ENCODE measurements at places on chromosomes 4 and X.
A peak's percentile ranks its signal among the peaks of the same experiment; 100 is the strongest.

DNA sequence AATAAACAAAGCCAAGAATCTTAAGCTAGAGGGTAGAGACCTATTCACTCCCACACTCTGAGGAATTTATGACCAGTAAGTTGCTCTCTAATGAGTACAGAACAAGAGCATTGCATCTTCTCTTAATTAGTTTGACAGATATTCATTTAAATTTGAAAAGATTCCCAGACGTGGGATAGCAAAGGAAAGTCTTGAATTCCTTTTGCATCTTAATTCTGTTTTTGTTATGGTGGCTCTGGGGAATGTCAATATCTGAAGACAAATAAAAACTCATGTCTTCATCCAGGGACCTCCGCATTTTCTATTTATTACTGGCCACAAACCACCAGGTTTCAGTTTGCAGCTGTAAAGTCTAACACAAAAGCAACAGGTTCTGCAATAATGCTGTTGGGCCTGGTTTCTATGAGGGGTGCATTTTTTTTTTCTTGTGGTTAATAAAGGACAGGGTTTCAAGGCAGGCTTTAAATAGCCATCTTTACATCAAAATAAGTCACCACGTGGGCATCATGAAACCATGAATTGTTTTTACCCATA is 172.3 kb downstream of the SHROOM3 start:
- DNase-seq: peak; percentile 54

GRCh38 chr4:3221996-3222395 is 27.0 kb upstream of the MSANTD1 start:
- DNase-seq: no peak

- peak; percentile 11 for DNase-seq
These were observed 105.0 kb downstream of the PCDH7 start for GRCh38 chr4:30825008-30825770.

- no peak for DNase-seq
These were observed 103.4 kb upstream of the PDLIM3 start for GRCh38 chr4:185638548-185639301.

- DNase-seq: no peak
These were observed 61.9 kb downstream of the SEC24B start for GRCh38 chr4:109495514-109495913.

GRCh38 chr4:181968371-181968770 is 274.8 kb upstream of the TENM3 start:
- DNase-seq: peak; percentile 89

DNA sequence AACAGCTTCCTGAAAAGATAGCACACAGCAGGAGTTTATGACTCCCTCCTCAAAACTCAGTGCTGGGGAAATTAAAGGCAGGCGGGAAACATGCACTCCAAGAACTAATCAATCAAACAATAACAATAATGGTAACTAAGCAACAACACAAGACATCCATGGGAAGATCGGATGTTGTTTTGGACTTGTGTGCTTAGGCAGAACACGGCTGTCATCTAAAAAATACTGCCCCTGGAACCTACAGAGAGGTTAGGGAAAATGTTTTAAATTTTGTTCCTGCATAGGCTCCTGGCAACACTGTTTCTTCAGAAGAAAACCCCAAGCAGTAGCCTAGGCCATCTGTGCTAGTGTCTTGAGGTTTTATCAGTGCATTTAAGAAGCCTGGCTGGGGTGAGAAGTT is 1378.2 kb downstream of the STIM2 start:
- no peak for DNase-seq

GRCh38 chr4:36337665-36338185 is 56.3 kb downstream of the DTHD1 start:
- DNase-seq: no peak

- no peak for DNase-seq
These were observed 233.1 kb downstream of the CAMK2D start for GRCh38 chr4:113528395-113528794.

GRCh38 chr4:67371615-67372014 is 173.7 kb downstream of the CENPC start:
- no peak for DNase-seq

GRCh38 chr4:107404591-107405300 is 315.3 kb downstream of the PAPSS1 start:
- DNase-seq: no peak

DNA sequence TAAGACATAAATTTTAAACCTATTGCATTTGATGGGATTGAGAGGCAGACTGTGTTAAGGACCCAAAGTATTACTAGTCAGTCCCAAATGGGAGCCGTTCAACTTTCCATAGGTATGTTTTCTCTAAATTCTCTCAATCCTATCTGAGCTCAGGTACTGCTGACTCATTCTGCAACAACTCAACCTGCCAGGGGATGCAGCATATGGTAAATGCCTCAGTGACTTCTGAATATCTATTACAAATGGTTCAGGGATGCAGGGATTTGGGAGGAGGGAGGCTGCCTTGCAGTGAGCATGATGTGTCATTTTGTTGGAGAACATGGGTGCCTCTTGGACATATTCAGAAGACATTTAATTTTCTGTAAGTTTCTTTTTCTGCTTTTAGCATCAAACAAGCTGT is 97.3 kb downstream of the HDAC8 start:
- DNase-seq: no peak

DNA sequence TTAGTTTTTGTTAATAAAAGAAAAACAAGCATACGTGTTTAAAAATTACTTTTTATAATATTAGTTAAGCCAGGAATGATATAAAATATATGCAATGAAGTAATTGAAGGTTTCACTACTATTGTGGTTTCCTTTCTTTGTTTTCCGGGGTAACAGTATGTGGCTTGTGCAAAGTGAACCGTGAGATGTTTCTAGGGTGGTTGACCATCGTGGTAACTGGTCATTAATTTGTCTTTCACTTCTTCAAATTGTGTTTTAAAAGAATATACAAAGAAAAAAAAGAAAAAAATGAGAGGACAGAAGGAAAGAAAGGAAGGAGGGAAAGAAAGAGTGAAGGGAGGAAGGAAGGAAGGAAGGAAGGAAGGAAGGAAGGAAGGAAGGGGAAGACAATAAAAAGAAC is 330.1 kb upstream of the CPXCR1 start:
- DNase-seq: no peak

GRCh38 chr4:54661686-54662085 is 3.9 kb downstream of the KIT start:
- peak; percentile 98 for DNase-seq

DNA sequence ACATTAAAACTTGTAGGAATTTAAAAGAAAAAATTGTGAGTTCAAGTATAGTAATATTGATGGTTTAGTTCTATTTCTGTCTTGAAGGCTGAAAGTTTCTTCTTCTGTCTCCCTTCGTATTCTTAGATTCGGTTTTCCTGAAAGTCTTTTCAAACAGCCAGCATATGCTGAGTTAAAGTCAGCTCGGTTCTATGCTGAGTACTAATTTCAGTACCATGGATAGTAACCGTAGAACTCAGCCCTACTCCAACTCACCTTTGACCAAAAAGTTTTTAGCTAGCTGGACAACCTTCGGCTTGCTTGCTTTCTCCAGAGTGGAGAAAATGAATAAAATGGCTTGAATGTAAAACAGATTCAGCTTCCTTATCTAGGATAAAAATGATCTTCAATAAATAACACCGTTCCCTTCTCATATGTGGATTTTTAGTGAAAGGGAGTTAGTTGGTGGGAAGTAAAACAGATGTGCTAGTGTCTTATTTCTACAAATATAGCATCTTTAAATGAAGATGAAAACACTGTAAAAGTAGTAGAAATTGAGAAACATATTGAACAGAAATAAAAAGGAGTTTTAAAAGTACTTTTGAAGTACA is 5.2 kb downstream of the POU4F2 start:
- peak; percentile 25 for DNase-seq

DNA sequence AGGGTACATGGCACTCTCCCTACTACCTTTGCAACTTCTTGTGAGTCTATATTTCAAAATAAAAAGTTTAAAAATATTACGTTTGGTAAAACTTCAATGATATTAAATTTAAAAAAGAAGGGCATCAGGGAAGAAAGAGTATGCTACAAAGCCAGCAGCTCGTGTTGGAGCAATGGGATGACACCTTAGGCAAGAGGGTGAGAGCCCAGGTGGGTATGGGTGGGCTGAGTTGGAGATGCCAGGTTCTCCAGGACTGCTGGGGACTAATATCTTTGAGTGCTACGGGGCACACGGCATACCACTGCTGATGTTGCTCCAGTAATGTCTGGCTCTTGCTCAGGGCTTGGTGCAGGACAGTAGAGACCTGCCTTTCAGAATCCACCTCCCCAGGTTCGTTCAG is 132.4 kb downstream of the EVC2 start:
- no peak for DNase-seq

GRCh38 chr4:128623508-128624215 is 185.8 kb upstream of the JADE1 start:
- no peak for DNase-seq

DNA sequence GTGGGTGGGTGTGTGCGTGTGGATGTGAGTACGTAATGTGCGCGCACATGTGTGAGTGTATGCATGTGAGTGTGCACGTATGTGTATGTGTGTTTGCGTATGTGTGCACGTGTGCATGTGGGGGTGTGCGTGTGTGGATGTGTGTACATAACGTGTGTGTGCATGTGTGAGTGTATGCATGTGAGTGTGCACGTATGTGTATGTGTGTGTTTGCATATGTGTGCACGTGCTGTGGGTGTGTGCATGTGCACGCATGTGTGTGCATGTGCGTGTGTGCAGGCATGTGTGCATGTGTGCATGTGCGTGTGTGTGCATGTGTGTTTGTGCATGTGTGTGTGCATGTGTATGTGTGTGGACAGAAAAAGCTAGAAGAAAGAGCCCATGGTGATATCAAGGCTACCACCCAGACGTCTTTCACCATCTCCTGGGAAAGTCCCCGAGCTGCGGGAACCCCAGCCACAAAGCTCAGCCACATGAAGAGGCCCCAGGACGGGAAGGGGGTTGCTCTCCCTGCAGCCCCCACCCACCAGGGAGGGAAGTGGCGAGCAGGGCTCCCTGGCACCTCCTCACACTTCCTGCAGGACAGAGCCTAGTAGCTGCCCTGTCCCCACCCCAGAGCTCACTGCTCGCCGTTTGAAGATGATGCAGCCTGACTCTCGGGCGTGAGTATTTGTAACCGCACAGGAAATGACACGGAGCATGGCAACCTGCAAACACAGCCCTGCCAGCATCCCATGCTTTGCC is 108.3 kb downstream of the DCTD start:
- DNase-seq: no peak

GRCh38 chr4:138310991-138311390 is 68.8 kb upstream of the SLC7A11 start:
- DNase-seq: peak; percentile 90

Data from fibroblast of skin of scalp (primary cell).